Activated CD4-positive, alpha-beta memory T cell treated with anti-CD3 and anti-CD28 coated beads, Interleukin-2, amount 10 ng/mL, durations not matched to agents 7 days and 5 days (primary cell): ENCODE measurements at places on chromosomes 3 and 15. TPM values are rescaled to one million over a fixed set of nuclear protein-coding genes. Genes with fewer than 3 reads are reported as not detected.

DNA sequence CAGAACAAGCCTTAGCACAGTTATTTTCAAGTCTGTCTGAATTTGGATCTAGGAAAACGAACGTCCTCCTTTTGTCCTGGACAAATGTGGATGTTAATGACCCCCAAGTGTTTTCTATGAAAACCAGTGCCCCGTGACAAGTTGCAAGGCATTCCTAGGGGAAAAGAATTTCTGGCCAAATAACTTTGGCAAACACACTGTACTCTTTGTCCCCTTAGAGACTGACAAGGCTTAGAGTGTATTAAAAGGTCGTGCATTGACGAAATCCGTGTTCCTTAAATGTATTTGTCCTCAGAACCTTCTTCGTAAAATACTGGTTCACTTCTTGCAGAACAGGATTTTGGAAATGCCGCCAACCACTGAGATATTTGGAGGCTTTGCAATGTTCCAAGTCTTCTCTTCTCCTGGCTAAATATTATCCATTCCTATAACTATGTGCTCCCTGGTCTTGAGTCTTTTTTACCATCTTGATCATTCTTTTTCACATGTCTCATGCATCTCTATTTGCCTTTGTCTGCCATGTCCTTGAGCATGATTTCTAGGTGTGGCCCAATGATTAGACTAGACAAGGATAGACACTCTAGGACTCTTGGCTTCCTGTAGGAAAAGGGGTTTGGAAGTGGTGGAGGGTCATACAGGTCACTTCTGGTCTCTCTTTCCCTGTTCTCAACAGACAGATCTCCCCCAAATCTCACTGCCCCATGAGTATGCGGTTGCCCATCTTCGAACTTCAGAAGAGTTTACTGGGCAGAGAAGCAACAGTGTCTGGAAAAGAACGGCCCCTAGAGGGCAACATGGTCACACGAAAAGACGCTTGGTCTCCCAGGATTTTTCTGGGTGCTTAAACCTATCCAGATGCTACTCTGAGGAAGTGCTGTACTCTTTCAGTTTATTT is 117.5 kb downstream of the EDEM1 start:
- H3K27ac ChIP-seq: no peak overlapping the region
- H3K27me3 ChIP-seq: peaks cover 1% of the 10 kb centered on the region
- H3K4me1 ChIP-seq: no peaks in the 10 kb centered on the region

DNA sequence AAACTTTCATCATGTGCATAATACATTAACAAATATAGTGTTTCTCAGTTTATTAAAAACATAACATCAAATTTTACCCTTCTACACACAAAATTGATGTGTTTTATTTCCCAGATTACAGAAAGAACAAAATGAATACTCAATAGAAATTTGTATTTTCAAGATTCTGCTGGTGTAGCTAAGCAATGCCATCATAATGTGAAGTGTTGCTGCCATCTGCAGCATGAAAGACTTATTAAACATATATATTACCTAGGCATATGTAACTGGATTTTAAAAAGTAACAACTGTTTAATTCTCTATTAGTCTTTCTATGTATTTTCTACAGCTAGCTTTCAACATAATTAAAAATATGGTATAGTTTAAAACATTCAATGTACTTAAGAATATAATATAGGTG is 27.5 kb downstream of the PLSCR5 start:
- H3K27ac ChIP-seq: no peak overlapping the region
- peak; percentile 32 for DNase-seq
- peaks cover 2% of the 10 kb centered on the region for H3K36me3 ChIP-seq
- H3K4me3 ChIP-seq: no peak overlapping the region
- peaks cover 2% of the 10 kb centered on the region for H3K4me1 ChIP-seq
- peaks cover 10% of the 10 kb centered on the region for H3K27me3 ChIP-seq

- H3K27ac ChIP-seq: no peak overlapping the region
- peaks cover 16% of the 10 kb centered on the region for H3K4me1 ChIP-seq
- peaks cover 6% of the 10 kb centered on the region for H3K27me3 ChIP-seq
- H3K36me3 ChIP-seq: no peaks in the 10 kb centered on the region
Observed at GRCh38 chr15:41161736-41162135, 45.7 kb upstream of the INO80 start.

- H3K36me3 ChIP-seq: peaks cover 32% of the 10 kb centered on the region
- H3K27ac ChIP-seq: no peak overlapping the region
- DNase-seq: no peak
- peaks cover 11% of the 10 kb centered on the region for H3K4me1 ChIP-seq
Observed at GRCh38 chr15:89836267-89837133, 21.8 kb upstream of the ANPEP start.

DNA sequence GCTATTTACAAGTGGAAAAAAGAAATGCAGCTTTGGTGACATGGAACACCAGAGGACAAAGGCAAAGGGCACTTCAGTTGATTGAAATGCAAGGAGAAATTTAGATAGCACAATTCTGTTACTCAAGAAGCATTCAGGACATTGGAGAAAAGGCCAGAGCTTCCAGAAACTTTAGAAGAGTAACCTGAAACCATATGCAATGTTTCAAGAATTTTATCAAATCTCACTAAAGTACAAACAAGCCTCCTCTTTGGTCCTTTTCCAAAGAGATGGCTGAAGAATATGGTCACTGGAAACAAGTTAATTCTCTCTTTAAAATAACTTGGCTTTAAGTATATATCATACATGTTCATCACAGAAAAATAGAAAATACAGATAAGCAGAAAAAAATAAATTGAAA is 14.6 kb upstream of the LMOD3 start:
- peaks cover 24% of the 10 kb centered on the region for H3K27me3 ChIP-seq
- H3K4me1 ChIP-seq: no peaks in the 10 kb centered on the region
- no peak overlapping the region for H3K4me3 ChIP-seq

The ZNF662 gene
- 0.40 TPM for total RNA-seq

The TEX55 gene
- not detected for total RNA-seq

GRCh38 chr3:11613851-11614487 is 29.7 kb downstream of the VGLL4 start:
- no peak for DNase-seq
- H3K4me3 ChIP-seq: no peak overlapping the region
- H3K27ac ChIP-seq: no peak overlapping the region
- H3K27me3 ChIP-seq: no peaks in the 10 kb centered on the region
- H3K4me1 ChIP-seq: peaks cover 1% of the 10 kb centered on the region

The TRH gene
- total RNA-seq: not detected
